Stimulated activated CD4-positive, alpha-beta T cell treated with anti-CD3 and anti-CD28 coated beads, Interleukin-1b, Interleukin-23, amount 100 ng/mL, for 1 hour (primary cell): ENCODE measurements at places on chromosomes 4 and X.

- no peak for DNase-seq
Measured at GRCh38 chr4:31995943-31996901, 1276.1 kb downstream of the PCDH7 start.

GRCh38 chr4:74197080-74197479 is 39.2 kb downstream of the MTHFD2L start:
- no peak for DNase-seq

- no peak for DNase-seq
Measured at GRCh38 chrX:139766545-139766983, 58.6 kb upstream of the MCF2 start.

- no peak for DNase-seq
Measured at GRCh38 chr4:107970063-107970798, 19.5 kb upstream of the HADH start.

DNA sequence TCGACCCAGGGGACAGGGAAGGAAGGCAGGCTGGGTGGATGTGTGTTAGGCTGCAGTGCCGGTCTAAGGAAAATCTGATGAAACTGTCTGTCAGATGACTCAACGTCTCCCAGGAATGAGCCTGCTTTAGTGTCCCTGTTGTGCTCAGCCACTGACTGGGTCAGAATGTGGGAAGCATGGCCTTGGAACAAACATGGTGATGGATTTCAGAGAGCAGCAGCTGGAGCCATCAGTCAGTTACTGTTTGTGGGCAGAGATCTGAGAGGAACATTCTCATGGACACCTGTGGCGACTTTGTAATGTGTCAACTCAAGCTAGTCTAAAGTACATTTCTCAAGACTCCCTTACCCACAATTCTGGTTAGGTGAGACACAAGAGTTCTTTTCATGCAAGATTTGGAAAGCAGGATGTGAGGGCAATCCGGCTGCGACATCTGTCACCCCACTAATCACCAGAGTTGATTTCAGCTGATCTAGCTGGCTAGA is 63.2 kb downstream of the ANAPC10 start:
- DNase-seq: no peak

GRCh38 chr4:2434420-2434819 is 15.7 kb downstream of the CFAP99 start:
- DNase-seq: no peak

DNA sequence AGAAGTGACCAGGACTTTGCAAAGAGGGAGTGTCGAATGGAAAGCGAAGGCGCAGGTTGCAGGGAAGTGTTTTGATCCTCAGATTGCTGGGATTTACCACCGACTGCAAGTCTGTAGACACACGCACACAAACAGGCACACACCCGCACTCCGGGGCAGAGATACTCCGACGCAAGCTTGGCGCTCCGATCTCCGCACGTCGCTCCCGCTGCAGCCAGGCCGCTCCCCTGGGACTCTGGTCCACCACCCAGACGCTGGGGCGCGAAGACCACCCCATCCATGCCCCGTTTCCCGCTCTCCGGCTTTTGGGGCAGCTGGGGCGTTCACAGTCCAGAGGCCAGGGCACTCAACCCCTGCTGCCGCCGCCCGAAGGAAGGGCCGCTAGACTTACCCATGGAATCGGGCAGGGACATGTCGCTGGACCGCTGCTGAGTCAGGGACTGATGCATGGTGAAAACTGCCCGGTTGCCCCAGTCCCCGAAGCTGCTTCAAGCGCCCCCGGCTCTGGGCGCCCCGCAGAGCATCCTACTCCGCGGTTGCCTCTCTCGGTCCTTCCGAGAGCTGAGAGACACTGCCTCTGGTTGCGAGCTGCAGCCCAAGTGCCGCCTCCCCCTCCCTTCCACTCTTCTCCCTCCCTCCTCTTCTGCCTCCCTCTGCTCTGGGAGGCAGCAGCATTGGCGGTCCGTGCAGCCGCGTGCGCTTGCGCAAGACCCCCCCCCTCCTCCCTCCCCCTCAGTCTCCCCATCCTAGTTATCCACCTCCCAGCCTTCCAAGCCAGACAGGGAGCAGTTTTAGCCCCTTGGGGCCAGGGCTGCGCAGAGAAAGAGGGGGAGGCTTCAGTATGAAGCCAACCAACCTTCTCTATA is at the start of gene TMEM255A:
Gene TMEM255A (minus strand): TSS at position 601 of the 866 bp plus-strand sequence. CDS start 152 bp downstream, at position 449.
- no peak for DNase-seq

DNA sequence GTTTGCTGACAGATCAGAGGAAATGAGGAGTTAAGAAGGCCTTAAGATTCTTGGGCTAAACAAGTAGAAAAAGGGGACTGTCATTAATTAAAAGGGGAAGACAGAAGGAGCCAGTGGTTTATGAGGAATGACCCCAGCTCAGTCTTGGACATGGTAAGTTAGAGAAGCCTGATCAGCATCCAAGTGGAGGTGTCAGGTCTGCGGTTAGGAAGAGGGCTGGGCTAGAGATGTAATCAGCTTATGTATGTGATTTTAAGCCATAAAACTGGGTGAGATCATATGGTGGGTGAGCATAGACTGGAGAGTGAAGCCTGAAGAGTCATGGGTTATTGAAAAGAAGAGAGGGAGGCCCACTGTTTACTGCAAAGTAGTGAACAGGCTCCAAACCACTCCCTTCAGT is 246.1 kb downstream of the NR3C2 start:
- DNase-seq: no peak

GRCh38 chrX:154012336-154012991 is 7.2 kb downstream of the IRAK1 start:
- DNase-seq: no peak

DNA sequence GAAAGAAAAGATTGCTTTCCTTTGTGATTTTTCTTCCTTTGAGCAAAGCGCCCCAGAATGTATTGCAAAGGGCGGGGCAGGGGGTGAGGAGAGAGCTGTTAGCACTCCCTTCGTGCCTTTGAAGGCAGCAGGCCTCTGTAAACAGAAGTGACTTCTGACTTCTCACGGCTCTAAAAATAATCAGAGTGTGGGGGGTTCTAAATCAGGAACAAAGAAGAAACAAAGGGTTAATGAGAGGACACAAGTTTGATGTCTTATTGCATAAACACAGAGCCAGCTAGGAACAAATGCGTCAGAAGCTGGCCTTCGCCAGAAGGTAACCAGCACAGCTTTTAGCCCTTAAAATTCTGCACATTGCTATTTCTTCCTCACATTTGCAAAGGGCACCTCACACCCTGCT is 626.2 kb downstream of the MID1IP1 start:
- no peak for DNase-seq

DNA sequence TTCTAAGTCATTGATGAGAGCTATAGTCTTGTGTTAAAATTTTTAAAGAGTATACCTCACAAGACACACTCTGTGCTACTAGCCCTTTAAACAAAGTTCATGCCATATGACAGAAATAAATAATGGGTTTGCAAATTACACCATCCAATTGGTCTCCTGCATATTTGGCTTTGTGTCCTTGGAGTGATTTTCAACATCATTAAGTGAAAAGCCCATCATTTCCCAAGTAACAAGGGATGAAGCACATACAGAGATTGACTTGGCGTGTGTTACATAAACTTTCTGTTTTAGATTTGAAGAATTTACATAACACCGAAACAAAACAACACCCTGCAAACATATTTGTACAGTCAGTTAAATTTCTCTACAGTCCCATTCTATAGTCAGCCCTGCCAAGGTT is 216.9 kb upstream of the NEIL3 start:
- no peak for DNase-seq

- DNase-seq: no peak
Measured at GRCh38 chrX:153910446-153910845, 6.0 kb downstream of the AVPR2 start.

GRCh38 chrX:153303276-153304262 is 18.0 kb downstream of the PNMA6F start:
- no peak for DNase-seq

DNA sequence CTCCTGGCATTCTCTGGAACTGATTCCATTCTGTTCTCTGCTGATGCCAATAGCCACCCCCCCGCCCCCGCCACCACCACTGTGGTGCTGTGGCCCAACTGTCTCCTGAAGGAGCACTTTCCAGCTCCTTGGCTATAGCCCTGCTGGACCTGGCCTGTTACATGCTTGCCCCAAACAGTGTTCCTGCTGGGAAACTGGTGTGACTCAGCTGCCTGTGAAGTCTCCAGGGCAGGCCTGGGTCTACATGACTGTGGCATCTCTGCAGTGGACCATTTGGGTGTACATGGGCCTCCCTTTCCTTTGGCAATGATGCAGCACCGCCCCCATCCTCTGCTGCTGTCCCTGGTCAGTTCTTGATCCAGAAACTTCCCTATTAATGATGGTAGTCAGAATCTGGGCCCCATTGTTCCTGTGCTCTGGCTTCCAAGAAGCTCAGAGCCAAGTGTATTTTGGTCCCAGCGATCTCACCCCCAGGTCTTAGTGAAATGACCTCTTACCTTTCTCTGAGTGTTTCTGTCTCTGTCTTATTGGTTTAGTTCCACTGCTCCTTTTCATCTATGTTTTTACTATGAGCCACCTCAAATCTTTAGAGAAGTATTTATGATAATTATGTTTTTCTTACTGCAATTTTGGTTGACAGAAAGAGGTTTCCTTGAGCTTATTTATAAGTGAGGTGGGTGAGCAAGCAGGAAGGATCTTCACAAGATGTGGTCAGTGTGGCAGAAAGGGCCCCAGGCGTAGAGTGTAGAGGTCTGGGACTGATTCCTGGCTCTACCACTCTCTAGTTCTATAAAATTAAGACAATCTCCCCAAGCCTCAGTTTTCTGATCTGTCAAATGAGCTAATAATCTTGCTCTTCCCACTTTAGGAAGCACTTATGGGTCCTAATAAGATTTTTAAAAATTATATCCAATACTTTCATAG is 210.7 kb upstream of the EOLA2 start:
- DNase-seq: no peak

GRCh38 chr4:153205757-153206156 is 1.5 kb downstream of the TRIM2 start:
- DNase-seq: no peak

- no peak for DNase-seq
Measured at GRCh38 chr4:3263876-3264193, 14.9 kb downstream of the MSANTD1 start.

GRCh38 chrX:20641954-20642353 is 375.2 kb upstream of the RPS6KA3 start:
- DNase-seq: no peak

- DNase-seq: no peak
Measured at GRCh38 chrX:143894938-143895337, 11.1 kb downstream of the UBE2NL start.

DNA sequence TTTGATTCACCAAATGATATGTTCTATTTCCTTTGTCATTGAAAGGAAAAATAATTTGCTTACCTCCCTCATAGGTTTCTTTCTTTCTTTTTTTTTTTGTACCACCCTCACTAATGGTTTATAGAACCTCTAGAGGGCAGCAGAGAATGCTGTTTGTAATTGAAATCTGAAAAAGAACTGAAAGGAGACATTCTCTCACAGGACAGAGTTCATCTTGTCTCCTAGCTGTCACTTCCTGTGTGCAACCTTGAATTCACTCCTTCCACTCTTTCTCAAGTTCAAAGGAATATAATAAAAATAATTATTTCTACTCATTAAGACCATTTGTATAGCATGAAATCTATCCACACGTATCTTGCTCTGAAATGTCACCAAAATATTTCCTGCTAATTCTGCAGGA is 51.0 kb downstream of the GUCY1B1 start:
- no peak for DNase-seq

GRCh38 chr4:29459926-29460325 is 1260.2 kb upstream of the PCDH7 start:
- no peak for DNase-seq

DNA sequence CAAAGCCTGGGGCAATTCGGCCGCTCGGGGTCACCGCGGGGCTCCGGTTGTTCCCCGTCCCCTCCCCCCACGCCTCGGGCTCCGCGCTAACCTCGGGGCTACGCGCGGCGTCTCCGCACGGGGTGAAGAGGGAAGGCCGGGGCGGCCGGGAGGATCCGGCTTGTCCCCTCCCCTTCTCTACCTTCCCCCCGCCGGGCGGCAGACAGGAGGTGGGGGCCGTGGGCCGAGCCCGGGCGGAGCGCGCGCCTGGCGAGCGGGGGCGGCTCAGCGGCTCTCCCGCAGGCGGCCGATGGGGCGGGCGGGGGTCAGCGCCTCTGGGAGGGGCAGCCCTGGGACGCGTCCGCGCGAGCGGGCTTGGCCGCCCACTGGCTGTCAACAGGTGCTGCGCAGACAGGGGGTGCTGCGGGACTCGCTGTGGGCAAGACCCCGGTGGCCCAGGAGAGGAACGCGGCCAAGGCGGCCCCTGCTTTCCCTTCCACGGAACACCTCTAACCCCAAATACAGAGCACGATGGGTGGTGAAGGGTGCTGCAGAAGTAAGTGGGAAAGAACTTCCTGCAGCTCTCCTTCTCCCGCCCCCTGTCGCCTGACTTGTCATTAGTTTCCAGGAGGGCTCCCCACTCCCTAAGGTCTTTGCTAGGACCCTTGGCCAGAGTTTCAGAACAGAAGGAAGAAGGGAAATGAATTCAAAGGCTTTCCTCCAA is at the start of gene PDGFC:
Gene PDGFC (minus strand): TSS at position 124 of the 703 bp plus-strand sequence. CDS start 896 bp downstream, outside the sequence.
- DNase-seq: no peak

GRCh38 chrX:146054311-146054710 is 236.7 kb downstream of the SLITRK2 start:
- no peak for DNase-seq
